ENCODE measurements at places on chromosomes 5 and 9. TPM values are rescaled to one million over a fixed set of nuclear protein-coding genes. Genes with fewer than 3 reads are reported as not detected.

DNA sequence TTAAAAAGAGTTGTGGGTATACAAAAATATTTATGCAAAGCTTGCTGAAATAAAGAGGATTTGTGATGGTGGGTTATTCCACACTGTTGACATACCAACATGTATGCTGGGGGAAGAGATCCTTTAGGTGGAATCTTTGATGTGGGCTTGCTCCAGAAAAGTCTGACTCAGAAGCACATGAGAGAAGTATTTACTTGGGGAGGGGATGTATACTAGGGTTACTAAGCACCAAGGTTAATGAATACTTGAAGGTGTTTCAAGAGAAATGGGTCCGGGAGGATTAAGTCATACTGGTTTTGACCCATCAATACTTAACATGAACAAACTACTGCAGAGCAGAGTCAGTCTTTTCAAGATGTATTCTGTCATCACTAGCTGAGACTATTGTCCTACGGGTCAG is 316.4 kb upstream of the GRIN3A start:
- DNase-seq, result no peak
- H3K27ac ChIP-seq, result no peak overlapping the region
- no peak overlapping the region for H3K4me3 ChIP-seq
- H3K27me3 ChIP-seq, result no peaks in the 10 kb centered on the region
- H3K4me1 ChIP-seq, result no peaks in the 10 kb centered on the region
- H3K36me3 ChIP-seq, result no peaks in the 10 kb centered on the region

GRCh38 chr9:123954518-123955280 is 24.8 kb upstream of the DENND1A start:
- H3K27me3 ChIP-seq, result no peaks in the 10 kb centered on the region
- H3K36me3 ChIP-seq, result no peaks in the 10 kb centered on the region
- DNase-seq, result no peak
- H3K4me1 ChIP-seq, result no peaks in the 10 kb centered on the region
- no peak overlapping the region for H3K4me3 ChIP-seq
- no peak overlapping the region for H3K27ac ChIP-seq

DNA sequence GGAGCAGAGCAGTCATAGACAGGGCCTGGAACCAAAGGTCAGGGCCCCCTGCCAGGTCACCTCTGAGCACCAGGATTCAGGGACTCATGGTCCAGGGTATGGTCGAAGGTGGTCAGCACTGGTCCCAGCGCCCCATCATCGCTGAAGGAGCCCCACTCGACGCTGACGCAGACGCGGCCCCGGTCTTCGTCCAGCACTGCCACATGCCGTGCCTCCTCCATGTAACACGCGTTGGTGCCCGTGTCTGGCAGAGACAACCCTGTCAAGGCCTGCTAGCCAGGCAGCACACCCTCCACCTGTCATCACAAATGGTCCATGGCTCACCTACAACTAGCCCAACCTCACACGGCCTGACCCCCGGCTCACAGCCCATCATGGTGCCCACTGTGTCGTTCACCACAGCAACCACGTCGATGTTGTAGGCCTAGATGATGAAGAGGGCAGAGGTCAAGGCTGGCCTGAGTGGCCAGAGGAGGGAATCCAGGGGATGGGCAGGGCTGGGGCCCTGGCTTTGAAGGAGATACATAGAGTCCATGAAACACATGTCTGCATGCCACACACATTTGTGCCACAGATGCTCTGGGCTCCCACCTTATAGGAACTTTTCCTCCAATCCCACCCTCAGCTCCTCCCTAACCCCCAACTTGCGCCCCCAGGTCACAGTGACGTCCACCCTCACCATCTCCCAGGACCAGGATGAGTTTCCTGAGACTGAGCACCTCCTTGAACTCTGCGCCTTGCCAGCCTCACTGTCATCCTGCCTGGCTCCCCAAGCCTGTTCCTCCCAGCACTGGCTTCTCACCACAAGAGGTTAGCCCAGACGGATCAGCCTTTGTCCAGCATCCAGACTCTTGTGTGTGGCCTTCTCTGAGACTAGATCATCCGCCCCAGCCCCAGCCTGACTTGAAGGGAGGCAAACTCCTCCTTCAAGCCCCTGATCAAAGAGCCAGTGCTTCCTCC is 9.5 kb downstream of the HK3 start:
- H3K36me3 ChIP-seq, result no peaks in the 10 kb centered on the region
- no peaks in the 10 kb centered on the region for H3K27me3 ChIP-seq
- DNase-seq, result no peak
- H3K4me3 ChIP-seq, result no peak overlapping the region
- no peaks in the 10 kb centered on the region for H3K4me1 ChIP-seq
- no peak overlapping the region for H3K27ac ChIP-seq

DNA sequence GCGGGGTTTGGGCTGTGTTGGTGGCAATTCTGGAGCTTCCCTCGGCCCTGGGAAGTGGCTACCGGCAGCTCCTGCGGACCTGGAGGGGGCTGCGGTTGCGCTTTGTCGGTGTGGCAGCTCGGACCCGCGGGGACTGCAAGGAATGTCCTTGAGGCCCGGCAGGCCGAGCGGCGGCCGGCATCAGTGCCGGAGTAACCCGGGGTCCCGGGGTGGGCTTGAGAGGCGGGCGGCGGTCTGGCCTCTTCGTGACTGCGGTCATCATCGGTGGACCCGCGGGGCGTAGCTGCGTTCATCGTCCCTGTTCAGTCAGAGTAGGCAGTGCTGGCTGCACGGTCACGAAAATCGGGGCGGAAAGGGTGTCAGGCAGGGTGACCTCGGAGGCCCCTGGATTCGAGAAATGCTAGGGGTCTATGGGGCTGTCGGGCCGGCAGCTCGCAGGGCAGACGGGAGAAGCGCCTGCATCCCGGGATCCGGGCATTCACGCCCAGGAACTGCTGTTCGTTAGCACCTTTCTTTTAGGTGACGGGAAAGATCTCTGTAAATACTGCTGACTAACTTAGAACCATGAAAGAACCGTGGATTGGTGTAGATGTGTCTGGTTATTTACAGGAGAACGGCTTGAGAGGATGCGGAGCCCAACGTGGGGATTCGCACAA is 474 bp downstream of the HMGCR start:
- peak; percentile 42 for DNase-seq
- H3K4me1 ChIP-seq, result peaks cover 21% of the 10 kb centered on the region
- no peak overlapping the region for H3K27ac ChIP-seq

DNA sequence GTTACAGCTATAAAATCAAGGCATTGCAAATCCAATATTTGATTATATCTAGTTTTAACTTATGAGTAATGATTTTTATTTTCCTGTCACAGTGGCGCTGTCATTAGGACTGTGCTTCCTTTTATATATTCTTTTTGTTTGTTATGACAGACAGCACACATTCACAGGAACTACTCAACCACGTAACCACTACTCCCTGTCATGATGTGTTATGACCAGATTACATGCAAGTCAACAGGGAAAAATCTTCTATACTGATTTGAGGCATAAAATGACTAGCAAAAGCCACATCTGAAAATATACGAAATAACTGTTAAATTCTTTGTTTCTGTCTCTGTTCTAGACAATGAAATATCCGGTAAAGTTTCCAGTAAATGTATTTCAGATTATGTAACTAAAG is 25.4 kb downstream of the SREK1 start:
- DNase-seq, result no peak
- no peak overlapping the region for H3K4me3 ChIP-seq
- no peaks in the 10 kb centered on the region for H3K4me1 ChIP-seq
- H3K27me3 ChIP-seq, result no peaks in the 10 kb centered on the region

DNA sequence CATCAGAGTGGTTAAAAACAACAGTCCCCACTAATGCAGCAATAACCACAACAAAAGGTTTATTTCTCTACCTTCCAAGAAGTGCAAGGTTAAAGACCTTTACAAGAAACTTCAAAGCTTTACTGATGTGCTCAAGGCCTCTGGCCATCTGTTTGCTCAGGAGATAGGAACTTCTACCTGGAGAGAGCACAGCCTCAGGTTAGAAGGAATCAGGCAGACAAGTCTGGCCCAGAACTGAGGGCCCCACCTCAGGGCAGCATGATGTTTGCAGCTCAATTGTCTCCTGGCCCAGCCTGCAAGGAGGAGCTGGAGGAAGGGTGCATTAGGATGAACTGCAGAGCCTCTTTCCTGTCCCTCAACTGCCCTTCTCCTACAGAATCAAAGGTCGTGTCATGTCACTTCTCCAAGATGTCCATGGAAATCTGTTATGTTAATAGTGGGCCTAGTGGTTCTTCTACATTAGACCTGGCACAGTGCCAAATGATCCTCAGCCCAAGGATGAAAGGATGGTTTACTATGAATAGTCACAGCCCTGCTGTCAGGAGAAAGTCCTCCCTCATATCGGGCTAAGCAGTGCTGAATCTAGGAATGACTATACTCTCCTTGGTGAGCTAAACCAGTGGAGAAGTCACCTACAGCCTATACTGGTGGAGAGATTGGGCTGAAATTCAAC is 98.9 kb upstream of the NTRK2 start:
- no peaks in the 10 kb centered on the region for H3K4me1 ChIP-seq
- no peak overlapping the region for H3K4me3 ChIP-seq
- peak; percentile 0 for DNase-seq
- no peaks in the 10 kb centered on the region for H3K36me3 ChIP-seq
- no peak overlapping the region for H3K27ac ChIP-seq

DNA sequence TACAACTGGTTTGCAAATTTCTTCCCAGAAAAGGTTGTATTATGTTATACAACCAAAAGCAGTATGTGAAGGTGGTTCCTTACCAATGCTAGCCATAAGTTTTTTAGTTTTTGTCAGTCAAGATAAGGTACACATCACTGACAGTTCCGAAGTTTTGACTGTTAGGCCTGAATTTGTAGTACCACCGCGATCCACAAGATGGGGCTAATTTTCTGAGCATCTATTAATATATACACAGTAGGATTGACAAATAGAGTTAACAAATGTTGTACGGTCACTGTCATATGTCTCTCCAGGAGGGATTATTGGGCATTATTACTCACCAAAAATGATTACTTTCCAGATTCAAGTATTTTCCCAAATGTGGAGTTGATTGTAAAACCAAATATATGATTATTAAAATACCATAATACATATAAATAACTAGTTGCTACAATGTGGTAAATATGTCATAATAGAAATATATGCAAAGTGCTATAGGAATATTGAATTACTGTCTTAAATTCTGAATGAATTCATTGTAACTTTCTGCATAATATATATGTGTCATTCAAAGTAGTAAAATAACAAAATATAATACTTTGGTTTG is 28.4 kb upstream of the LRRC19 start:
- DNase-seq, result peak; percentile 26
- no peak overlapping the region for H3K4me3 ChIP-seq
- H3K27ac ChIP-seq, result no peak overlapping the region
- H3K4me1 ChIP-seq, result no peaks in the 10 kb centered on the region

DNA sequence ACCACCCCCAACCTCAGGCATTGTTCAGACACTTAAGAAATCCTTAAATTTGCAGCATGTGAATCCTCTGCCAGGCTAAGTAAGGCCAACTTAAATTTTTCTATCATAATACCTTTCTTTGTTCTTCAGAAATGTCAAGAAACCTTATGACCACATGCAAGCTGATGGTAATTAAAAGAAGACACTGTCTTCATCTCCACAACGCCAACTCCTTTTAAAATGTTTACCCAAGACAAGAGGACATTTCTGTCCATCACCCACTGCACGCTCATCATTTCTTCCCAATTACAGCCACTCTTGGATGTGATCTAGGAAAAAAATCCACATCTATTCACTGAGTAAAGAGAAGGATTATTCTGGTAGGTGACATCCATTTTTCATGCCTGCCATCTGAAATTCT is 6.1 kb upstream of the IFNK start:
- no peak overlapping the region for H3K4me3 ChIP-seq
- no peaks in the 10 kb centered on the region for H3K36me3 ChIP-seq
- H3K27me3 ChIP-seq, result no peaks in the 10 kb centered on the region
- no peak overlapping the region for H3K27ac ChIP-seq
- no peaks in the 10 kb centered on the region for H3K4me1 ChIP-seq
- no peak for DNase-seq

The OCLN gene
- 184 TPM for total RNA-seq

DNA sequence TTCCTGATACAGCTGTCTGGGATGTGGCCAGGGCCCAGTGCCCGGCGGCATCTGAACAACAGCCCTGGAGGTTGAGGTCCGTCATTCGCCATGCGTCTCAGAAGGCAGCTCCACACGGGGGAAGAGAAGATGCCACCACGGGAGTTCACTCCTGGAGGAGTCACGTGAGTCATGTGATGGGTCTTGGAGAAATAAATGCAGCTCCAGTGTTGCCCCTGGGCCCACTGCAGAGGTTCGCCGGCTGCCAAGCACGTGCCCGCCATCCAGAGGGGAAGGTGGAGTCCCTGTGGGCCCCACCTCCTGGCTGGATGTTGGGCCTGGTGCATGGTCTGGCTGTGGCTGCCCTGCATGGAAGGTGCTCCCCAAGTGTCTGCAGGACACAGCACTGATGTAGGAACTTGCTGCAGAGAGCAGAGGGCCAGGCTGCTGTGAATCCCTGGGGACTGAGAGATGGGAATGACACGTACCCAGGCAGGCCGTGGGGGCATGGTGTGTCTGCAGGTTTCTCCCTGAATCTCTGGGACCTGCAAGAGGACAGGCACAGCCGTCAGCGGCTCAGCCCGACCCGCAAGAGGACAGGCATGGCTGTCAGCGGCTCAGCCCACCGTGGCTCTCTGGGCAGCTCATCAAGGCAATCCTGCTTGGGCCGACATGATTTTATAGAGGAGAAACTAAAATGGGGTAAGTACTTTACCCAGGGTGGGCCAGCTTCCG is 418.3 kb upstream of the IRX4 start:
- H3K4me3 ChIP-seq, result no peak overlapping the region
- no peaks in the 10 kb centered on the region for H3K27me3 ChIP-seq
- DNase-seq, result no peak
- H3K36me3 ChIP-seq, result no peaks in the 10 kb centered on the region

- H3K4me1 ChIP-seq, result no peaks in the 10 kb centered on the region
- no peaks in the 10 kb centered on the region for H3K36me3 ChIP-seq
- H3K4me3 ChIP-seq, result no peak overlapping the region
- no peak overlapping the region for H3K27ac ChIP-seq
- peak; percentile 65 for DNase-seq
Measured at GRCh38 chr5:121949885-121950284, 11.9 kb upstream of the SRFBP1 start.

DNA sequence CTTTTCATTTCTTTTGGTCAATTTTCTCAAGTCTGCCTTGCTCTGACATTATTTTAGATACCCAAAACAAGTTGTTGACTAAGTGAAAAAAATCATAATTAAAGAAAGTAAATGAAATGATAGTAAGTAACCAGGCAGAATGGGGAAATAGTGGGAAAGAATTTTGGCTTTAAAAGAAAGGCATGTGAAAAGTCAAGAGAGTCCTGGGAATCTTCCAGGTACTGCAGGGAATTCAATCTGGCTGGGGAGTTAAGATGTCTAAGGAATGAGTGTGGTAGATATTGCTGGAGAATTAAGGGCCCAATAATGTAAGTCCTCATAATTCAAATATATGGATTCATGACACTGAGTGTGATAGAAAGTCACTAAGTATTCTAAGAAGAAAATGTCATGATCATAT is 123.1 kb upstream of the PAPPA start:
- H3K27me3 ChIP-seq, result no peaks in the 10 kb centered on the region
- H3K4me3 ChIP-seq, result no peak overlapping the region
- DNase-seq, result no peak
